H1 (cell line): ENCODE measurements at places on chromosomes 6 and 20. TPM values are rescaled to one million over a fixed set of nuclear protein-coding genes. Genes with fewer than 3 reads are reported as not detected.

The HEBP2 gene
- total RNA-seq: 37.9 and 42.8 TPM in 2 replicates

The MAS1 gene
- not detected in 2 replicates for total RNA-seq

The CLVS2 gene
- total RNA-seq: 0.67 and 0.73 TPM in 2 replicates

The AIF1 gene
- total RNA-seq: 7.5 and 9.8 TPM in 2 replicates

The OR12D3 gene
- not detected in 2 replicates for total RNA-seq

The ARFGEF3 gene
- total RNA-seq: 22.9 and 23.2 TPM in 2 replicates

The ADGB gene
- not detected in 2 replicates for total RNA-seq

The HLA-DPB1 gene
- 32.3 and 37.8 TPM in 2 replicates for total RNA-seq

The LRRC73 gene
- total RNA-seq: 0.26 and 0.69 TPM in 2 replicates

The CLPSL1 gene
- total RNA-seq: not detected in 2 replicates

- no peak for DNase-seq
- H3K27me3 ChIP-seq: no peaks in the 10 kb centered on the region
- H3K4me1 ChIP-seq: no peaks in the 10 kb centered on the region
- no peak overlapping the region for H3K4me3 ChIP-seq
Measured at GRCh38 chr6:10221178-10221577, 193.7 kb downstream of the TFAP2A start.

DNA sequence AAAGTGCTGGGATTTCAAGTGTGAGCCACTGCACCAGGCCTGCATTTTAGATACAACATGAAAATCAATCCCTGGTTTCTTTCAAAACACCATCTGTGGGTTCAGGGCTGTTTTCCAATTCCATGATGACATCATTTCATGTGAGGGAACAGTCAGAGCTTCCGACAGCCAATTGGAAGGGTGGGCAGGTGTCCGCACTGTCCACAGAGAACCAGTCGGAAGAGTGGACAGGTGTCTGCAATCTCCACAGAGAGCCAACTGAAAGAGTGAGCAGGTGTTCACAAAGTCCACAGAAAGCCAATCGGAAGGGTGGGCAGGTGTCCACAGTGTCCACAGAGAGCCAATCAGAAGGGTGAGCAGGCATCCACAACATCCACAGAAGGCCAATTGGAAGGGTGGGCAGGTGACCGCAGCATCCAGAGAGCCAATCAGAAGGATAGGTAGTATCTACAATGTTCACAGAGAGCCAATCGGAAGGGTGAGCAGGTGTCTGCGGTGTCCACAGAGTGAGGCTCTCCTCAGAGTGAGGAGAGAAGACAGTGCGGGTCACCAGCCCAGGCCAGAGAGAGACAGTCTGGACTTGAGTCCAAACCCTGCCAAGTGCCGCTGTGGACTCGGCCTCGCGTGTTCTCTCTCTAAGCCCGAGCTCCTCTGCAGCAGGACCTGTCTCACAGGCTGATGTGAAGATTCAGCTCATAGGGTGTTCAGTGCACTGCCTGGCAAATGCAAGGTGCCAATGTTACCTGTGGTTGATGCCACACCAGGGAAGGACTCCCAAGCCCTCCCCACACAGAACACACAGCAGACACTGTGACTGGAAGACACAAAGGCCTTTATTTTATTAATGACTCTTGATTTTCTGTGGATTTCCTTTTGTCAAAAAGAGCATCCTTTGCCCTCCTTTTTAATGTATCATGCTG is 57.3 kb downstream of the DLL1 start:
- DNase-seq: no peak
- no peaks in the 10 kb centered on the region for H3K36me3 ChIP-seq
- no peaks in the 10 kb centered on the region for H3K27me3 ChIP-seq
- H3K27ac ChIP-seq: no peak overlapping the region

GRCh38 chr20:1315804-1316203 is 13.1 kb downstream of the SDCBP2 start:
- no peak for DNase-seq
- no peaks in the 10 kb centered on the region for H3K36me3 ChIP-seq
- peaks cover 12% of the 10 kb centered on the region for H3K27me3 ChIP-seq
- H3K4me1 ChIP-seq: no peaks in the 10 kb centered on the region

DNA sequence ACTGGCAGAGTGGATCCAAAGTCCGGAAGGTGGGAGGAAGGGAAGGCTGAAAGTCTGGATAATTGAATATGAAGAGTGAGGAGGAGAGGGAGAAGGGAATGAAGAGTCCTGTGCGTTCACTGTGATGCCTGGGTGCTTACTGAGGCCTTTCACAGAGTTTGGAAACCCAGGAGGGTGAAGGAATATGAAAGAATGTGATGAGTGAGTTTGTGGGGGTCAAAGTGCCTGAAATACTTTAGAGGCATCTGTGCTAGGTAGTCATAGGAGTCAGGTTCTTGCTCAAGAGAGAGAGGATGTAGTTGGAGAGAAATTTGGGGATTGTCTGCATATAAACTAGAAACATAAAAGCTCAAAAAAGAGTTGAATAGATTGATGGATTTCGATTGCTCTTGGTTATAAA is 20.7 kb downstream of the NKX2-4 start:
- H3K27me3 ChIP-seq: no peaks in the 10 kb centered on the region
- no peak overlapping the region for H3K4me3 ChIP-seq
- no peak overlapping the region for H3K27ac ChIP-seq

- no peak for DNase-seq
- no peaks in the 10 kb centered on the region for H3K36me3 ChIP-seq
- no peak overlapping the region for H3K27ac ChIP-seq
- H3K4me1 ChIP-seq: peaks cover 7% of the 10 kb centered on the region; the same call in 1 of the 2 replicates
- H3K4me3 ChIP-seq: no peak overlapping the region
Measured at GRCh38 chr20:61493798-61494305, 241.8 kb downstream of the CDH4 start.

GRCh38 chr6:68677058-68677457 is 42.0 kb downstream of the ADGRB3 start:
- no peaks in the 10 kb centered on the region for H3K27me3 ChIP-seq
- no peak overlapping the region for H3K27ac ChIP-seq
- no peak overlapping the region for H3K4me3 ChIP-seq
- H3K36me3 ChIP-seq: no peaks in the 10 kb centered on the region
- no peaks in the 10 kb centered on the region for H3K4me1 ChIP-seq
- no peak for DNase-seq

DNA sequence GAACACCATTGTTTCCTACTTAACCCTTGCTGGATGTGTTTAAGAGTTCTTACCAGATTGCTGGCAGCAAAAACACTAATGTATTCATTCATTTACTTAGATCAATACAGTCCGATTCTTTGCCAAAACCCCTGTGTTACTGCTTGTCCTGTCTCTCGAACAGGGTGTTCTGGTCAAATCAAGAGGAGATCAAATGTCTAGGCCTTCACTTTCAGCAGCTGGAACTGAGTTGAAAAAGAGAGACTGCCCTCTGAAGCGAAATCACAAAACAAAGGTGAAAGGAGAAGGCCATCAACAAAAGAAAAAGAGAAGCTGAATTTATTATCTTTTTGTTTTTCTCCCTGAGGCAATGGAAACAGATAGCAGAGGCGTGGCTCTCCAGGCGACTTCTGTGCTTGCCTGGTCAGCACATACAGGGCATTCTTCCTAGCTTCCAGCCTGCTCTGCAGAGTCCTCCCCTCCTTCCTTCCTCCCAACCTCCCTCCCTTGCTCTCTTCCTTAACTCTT is 44.1 kb upstream of the GCM1 start:
- DNase-seq: no peak
- H3K27me3 ChIP-seq: no peaks in the 10 kb centered on the region
- no peak overlapping the region for H3K27ac ChIP-seq
- H3K4me3 ChIP-seq: no peak overlapping the region
- no peaks in the 10 kb centered on the region; the same call in 1 of the 2 replicates for H3K4me1 ChIP-seq
- no peaks in the 10 kb centered on the region for H3K36me3 ChIP-seq

DNA sequence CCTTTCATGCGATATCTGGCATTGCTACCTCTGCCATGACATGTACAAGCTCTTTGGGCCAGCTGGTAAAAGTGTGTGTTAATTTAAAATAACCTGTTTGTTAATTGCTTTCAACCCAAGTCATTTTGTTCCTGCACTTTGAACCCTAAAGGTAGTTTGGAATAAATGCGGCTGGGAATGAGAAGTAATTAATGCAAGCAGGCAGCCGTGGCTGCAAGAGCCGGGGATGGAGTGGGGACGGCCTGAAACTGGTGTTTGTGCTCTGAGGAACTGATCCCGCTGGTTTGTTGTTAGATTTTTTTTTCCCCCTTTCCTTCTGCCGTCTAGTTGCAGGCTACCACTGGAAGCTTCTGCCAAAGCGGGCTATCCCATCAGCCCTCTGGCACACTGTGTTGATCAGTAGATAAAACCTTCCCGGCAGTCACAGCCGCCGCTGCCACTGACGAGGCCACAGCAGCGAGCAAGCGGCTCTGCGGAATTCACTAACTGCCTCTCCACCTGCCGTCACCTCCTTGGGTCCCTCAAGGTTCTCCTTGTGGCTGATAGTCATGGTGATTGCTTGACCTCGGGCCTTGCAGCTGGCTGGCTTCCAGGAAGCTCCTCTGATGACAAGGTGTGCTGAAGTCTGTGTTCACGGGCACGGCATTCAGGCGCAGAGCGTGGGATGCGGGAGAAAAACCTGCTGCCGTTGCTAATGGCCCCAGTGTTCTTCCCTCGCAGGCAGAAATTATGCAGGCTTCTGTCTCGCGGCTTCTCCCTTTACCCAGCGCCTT is 315.9 kb downstream of the TFAP2A start:
- H3K27me3 ChIP-seq: no peaks in the 10 kb centered on the region
- peak; percentile 51 for DNase-seq
- no peaks in the 10 kb centered on the region for H3K36me3 ChIP-seq
- no peaks in the 10 kb centered on the region for H3K4me1 ChIP-seq

DNA sequence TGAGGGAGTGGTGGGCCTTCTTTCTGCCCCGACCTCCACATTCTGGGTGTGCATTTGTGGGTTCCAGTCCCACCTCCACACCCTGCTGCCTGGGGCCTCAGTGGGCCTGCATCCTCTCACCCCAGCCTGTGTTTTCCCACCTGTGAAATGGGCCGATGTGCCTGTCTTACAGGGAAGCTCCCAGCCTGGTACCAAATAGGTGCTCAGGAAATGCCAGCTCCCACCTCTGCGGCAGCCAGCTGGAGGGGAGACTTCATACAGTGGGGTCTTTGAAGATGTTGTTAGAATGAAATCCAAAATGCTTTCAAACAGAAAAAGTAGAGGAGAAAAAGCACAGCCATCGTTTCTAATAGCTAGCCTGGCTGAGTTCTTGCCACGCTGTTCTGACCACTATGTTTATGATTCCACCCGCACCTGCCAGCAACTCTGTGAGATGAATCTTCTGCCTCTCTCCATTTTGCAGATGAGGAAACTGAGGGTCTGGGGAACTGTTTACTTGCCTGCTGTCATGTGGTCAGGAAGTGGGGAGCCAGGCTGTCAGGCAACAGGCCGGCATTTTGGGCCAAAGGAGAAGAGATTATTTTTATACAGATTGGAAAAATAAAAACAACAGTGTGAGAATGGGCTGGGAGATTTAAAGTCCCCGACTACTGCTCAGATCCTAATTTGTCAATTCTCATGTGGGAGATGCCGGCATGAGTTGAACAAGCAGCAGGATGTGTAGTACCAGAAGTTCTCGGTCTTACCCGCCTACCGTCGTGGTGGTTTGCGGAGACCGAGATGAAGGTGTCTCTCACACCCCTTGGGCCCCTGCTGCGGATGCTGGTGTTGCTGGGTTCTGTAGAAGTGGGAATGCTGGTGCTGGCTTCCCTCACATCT is 4.6 kb downstream of the TMEM181 start:
- no peak overlapping the region for H3K4me3 ChIP-seq
- no peaks in the 10 kb centered on the region for H3K27me3 ChIP-seq
- no peak for DNase-seq
- peaks cover 12% of the 10 kb centered on the region for H3K4me1 ChIP-seq
- no peaks in the 10 kb centered on the region for H3K36me3 ChIP-seq

GRCh38 chr6:163876391-163876790 is 461.9 kb downstream of the QKI start:
- no peak overlapping the region for H3K4me3 ChIP-seq
- H3K36me3 ChIP-seq: no peaks in the 10 kb centered on the region
- no peak for DNase-seq

DNA sequence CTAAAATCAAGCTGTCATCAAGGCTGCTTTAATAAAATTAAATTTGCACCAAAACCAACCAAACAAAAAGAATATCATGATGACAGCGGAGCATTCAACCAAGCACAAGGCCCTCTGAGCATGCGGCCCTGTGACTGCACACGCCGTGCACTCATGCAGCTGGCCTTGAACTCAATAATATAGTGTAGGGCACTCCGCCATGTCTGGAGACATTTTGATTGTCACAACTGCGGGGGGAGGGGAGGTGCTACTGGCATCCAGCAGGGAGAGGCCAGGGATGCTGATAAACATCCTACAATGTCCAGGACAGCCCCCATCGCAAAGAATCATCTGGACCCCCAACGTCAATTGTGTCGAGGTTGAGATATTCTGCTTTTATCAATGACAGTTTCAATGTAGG is 9.7 kb downstream of the MOCS3 start:
- DNase-seq: no peak
- no peak overlapping the region for H3K4me3 ChIP-seq
- H3K27me3 ChIP-seq: no peaks in the 10 kb centered on the region
- no peaks in the 10 kb centered on the region for H3K36me3 ChIP-seq
- H3K27ac ChIP-seq: no peak overlapping the region

DNA sequence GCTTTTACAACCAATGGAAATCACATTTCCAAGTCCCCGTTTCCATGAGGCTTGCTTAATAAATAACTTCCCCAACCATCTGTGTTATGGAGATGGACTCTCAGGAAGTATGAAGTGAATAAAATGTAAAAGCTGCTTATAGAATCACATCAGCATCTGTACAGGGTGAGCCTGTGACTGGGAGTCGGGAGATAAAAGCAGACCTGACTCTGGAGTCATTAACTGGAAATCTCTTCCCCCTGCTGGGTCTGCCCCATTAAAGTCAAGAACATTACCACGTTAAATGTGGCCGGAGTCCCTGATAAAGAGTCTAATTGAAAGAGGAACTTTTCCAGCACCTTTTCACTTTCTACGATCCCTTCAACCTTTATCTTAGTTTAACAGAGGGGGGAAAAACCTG is 368.5 kb downstream of the DOK5 start:
- no peaks in the 10 kb centered on the region for H3K36me3 ChIP-seq
- no peak overlapping the region for H3K4me3 ChIP-seq
- H3K27me3 ChIP-seq: no peaks in the 10 kb centered on the region
- H3K27ac ChIP-seq: no peak overlapping the region

- no peaks in the 10 kb centered on the region for H3K36me3 ChIP-seq
- H3K4me3 ChIP-seq: no peak overlapping the region
- no peaks in the 10 kb centered on the region for H3K4me1 ChIP-seq
- H3K27ac ChIP-seq: 0 out of 2 replicates have a peak overlapping the region, but pooled peaks have one; percentile 21
Measured at GRCh38 chr6:127971945-127972391, 71.1 kb upstream of the THEMIS start.

DNA sequence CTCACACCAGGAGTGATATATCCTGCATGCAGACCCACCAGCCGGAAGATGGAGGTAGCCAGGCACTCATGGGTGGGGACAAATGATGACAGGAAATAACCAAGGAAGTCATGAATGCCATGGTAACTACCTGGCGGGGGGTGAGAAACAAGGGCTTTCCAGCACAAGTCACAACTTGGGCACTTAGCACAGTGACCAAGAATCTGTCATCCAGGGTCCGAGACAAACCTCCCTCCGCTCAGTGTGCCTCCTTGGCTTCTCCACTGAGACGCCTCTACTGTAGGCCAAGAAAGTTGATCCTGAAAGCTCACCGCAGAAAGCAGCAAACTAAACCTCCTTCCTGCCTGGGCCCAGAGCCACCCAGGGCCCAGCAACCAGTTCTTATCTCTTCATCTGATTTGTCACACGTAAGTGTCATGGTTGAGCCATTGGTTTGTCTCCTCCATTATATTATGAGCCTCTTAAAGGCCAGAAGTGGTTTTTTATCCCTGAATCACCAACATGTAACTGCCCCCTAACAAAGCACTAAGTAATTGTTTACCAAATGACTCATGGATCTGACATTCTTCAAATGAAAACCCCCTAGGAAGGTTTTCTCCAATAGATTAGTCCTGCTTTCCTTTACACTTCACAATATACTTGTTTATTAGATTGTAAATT is 84.3 kb upstream of the TAB2 start:
- no peak overlapping the region for H3K27ac ChIP-seq
- no peaks in the 10 kb centered on the region for H3K27me3 ChIP-seq
- no peak for DNase-seq
- H3K4me1 ChIP-seq: peaks cover 6% of the 10 kb centered on the region; the same call in 1 of the 2 replicates
- no peak overlapping the region for H3K4me3 ChIP-seq
